Cortex of kidney (tissue), 1 donor: ENCODE measurements at places on chromosomes 13 and 19.

DNA sequence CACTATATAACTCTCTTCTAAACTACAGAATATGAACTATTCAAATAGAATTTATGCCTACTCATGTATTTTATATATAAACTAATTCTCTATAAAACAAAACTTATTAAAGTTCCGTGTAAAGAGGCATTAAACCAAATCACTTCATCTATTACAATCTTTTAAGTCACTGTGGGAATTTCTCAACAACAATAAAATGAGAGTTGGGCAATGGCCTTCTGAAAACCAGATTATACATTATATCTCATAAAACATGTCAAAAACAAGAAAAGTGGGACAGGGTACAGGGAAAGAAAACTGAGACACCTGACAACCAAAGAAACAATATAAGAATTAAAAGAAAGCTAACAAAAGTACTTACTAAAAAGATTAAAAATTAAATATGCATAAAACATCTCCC, 145.2 kb downstream of the DIAPH3 start:
- no peak for DNase-seq

GRCh38 chr19:1804858-1805257, 7.2 kb downstream of the ATP8B3 start:
- no peak for DNase-seq

DNA sequence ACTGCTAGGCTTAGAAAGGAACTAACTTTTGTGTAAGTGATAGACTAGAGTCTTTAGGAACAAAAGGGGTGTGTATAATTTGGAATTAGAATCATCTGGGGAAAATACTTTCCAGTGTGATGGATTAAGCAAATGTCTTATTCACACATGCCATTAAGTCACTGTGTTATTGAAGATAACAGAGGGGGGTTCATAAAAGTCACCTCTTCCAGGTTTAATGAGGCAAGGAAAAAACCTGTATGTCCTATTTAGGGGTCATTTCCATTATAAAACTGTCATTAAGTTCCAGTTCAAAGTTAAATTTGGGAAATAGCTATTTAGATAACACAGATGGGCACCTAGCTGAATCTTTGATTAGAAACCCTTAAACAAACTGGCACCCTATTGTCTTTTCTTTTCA, 505.0 kb upstream of the GPC6 start:
- DNase-seq = no peak

- no peak for DNase-seq
These were observed 345.1 kb downstream of the MTUS2 start for GRCh38 chr13:29165216-29165615.

- no peak for DNase-seq
These were observed 29.2 kb downstream of the ATP11A start for GRCh38 chr13:112719016-112719415.

- no peak for DNase-seq
These were observed 1.3 kb downstream of the PRR22 start for GRCh38 chr19:5782945-5783919.

GRCh38 chr19:46932346-46932745, 71.5 kb downstream of the ARHGAP35 start:
- DNase-seq = no peak

GRCh38 chr13:44537248-44537647, 38.9 kb downstream of the TSC22D1 start:
- no peak for DNase-seq

GRCh38 chr19:13056052-13056660, 46.5 kb downstream of the LYL1 start:
- DNase-seq = no peak

DNA sequence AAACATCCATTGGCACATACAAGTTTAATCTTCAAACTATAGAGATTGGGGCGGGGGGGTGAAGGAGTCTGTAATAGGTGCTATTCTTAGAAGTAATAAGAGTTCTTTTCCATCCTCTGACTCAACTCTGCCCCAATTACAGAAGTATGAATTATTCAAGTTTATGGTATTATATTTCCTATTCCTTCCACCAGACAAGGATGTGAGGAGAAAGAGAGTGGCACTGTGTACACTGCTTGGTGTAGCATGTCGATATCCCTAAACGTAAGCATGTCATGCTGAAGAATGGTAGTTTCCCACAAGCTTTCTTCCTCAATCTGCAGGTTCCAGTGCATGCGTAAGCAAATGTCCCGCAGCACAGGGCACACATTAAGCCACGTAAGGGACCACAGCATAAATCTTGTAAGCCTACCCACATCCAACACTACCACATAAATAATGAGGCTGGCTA, 14.1 kb downstream of the BRD4 start:
- DNase-seq = no peak

GRCh38 chr13:103883164-103883563, 816.9 kb upstream of the SLC10A2 start:
- no peak for DNase-seq

DNA sequence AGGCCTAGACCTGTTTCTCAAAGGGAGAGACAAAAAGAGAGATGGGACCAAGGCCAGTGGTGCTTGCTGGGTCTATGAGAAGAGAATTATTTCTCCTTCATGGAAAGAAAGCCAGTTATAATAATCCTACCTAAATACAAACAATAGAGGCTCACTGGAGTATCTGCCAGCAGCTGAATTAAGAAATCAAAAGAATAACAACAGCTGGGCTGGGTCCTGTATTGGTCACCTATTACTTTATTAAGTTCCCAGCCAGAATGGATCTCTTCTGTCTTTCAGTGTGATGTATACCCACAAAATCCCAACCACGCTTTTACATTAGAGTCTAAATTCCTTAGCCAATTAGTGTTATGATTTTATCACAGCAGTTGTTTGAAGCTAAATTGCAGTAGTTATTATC, 297.8 kb upstream of the DACH1 start:
- no peak for DNase-seq

GRCh38 chr13:71820699-71821098, 46.3 kb downstream of the DACH1 start:
- DNase-seq = no peak

DNA sequence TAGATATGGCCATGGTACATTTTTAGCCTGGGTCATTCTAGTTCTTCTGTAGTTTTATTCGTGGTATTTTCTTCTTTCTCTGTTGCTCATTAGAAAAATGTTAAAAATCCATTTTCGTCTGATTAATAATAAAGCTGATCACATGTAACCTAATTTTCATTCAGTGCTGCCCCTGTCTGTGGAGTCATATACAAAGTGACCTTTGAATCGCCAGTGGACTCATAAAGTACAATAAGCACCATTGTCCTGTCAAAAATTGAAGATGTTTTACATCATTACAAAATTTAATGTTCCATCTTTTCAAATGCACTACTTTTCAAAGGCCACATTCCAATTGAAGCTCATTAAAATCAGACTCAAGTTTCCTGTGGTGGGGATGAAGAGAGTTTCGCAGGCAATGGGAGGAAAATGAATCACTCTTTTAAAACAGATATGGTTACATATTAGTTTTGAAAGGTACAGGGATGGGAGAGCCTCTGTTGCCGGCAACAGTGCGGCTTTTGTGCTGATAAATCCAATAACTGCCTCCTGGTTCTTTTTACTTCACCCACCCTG, 205.4 kb downstream of the ZNF536 start:
- no peak for DNase-seq

GRCh38 chr13:31168736-31169135, 7.0 kb upstream of the HSPH1 start:
- DNase-seq = no peak

- DNase-seq = no peak
These were observed 242.9 kb upstream of the DACH1 start for GRCh38 chr13:72109863-72110262.

DNA sequence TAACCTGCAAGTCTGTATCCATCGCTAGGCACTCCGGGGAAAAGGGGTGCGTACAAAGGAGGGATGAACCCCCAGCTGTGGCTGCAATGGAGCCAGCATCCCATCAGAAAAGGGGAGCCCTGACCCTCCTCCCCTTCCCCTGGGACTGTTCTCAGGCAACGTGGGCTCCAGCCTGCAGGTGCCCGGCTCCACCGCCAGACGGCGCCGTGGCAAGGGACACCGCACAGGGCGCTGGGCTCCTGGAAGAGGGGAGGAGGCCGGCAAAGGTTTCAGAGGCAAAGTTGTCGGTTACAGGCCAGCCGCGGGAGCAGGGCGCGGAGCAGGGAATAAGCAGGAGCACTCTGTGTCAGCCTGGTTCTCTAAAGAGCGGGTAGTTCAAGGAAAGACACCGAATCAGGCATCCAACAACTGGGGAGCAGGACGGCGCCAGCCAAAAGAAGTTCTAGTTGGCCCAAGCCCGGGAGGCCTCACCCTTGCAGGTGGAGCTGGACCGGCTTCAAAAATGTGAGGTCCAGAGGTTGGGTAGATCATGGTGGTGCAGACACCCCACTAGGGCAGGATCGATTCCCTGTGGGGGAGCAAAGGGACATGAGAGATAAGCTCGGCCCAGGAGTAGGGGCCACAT, 53.0 kb upstream of the ATP12A start:
- no peak for DNase-seq

DNA sequence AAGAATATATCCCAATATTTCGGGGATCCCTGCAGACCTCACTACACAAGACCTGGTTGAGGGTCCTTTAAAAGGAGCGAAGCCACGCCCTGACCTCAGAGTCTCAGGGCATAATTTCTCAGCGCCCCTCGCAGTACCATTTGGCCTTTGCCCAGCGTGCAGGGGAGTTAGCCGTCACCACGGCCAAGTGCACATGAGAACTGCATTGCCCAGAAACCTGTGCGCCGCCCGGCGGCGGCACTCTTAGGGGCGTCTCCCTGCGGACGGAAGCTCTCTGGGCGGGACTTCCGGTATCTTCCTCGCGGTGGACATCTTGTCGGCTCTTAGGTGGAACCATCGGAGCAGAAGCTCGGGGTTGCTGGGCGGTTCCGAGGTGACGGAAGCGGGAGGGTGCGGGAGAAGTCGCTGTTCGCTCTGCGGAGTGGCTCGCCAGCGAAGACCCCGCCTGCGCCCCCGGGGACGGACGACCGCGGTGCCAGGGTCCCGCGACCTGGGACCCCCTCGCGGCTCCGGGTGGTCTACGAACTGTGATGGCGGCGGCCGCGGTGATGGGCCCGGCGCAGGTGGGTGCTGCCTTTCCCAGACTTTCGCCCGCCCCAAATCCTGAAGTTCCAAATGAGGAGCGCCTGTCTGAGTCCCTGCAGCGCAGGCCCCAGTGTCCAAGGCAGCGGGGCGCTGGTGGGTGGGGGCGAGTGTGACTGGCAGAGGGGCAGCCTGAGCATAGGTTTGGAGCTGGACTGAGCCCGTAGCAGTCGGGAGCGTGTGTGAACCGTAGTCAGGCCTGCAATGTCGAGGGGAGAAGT, at the start of gene ZNF134:
TSS of gene ZNF134 (plus strand) at position 302 of the 803 bp plus-strand sequence. CDS start 5,227 bp downstream, outside the sequence.
- DNase-seq = no peak

DNA sequence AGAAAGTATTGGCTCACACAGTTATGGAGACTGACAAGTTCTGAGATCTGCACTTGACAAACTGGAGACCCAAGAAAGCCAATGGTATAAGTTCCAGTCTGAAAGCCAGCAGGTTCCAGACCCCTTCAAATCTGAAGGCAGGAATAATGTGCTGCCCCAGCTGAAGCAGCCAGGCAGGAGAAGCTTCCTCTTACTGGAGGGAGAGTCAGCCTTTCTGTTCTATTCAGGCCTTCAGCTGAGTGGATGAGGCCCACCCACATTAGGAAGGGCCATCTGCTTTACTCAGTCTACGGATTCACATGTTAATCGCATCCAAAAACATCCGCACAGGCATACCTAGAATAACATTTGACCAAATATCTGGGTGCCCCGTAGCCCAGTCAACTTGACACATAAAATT, 8.2 kb upstream of the VWA8 start:
- DNase-seq = no peak

GRCh38 chr19:524062-524674, 7.4 kb upstream of the CDC34 start:
- DNase-seq = no peak

GRCh38 chr19:10505583-10506229, 2.5 kb upstream of the KEAP1 start:
- DNase-seq = no peak

- DNase-seq = no peak
These were observed 64.5 kb upstream of the MCF2L start for GRCh38 chr13:112904436-112904960.

DNA sequence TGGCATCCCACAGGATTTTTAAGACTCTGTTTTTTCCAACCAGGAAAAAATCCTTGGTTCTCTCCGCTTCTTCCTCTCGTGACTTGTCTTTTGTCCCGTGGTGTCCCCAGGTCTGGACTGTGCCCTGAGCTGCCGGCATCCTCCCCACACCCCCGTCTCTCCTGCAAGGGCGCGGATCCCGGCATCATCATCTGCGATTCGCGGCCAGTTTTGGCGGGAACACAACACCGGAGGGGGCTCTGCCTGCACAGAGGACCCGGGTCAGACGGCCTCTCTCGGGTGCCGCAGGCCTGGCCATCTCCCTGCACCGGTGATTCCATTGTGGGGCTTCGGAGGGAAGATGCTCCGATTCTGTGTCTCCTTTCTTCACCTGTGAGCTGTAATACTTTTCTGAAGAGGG, 18.8 kb upstream of the GAS6 start:
- no peak for DNase-seq

- DNase-seq = no peak
These were observed 104.6 kb upstream of the RAP2A start for GRCh38 chr13:97329331-97329730.

DNA sequence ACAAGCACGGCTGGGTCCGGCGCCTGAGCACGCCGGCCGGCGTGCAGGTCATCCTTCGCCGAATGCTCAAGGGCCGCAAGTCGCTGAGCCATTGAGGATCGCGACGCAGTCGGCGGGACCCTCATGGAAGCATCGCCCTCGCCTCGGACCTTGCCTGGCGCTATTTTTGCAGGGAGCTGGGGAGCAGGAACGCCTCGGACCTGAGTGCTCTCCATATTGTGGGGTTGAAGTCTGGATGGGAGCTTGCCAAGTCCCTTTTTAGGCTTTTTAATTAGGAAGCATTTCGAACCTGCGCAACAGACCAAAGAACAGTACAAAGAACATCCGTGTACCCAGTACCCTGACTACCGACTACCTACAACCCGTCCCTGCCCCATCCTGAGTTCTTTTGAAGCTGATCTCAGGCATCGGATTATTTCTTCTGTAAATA, 628 bp downstream of the MRPL34 start:
- DNase-seq = no peak
